Stimulated activated CD8-positive, alpha-beta memory T cell treated with anti-CD3 and anti-CD28 coated beads, Interleukin-15, amount 100 ng/mL, for 48 hours (primary cell): ENCODE measurements at places on chromosomes 5 and 9.

DNA sequence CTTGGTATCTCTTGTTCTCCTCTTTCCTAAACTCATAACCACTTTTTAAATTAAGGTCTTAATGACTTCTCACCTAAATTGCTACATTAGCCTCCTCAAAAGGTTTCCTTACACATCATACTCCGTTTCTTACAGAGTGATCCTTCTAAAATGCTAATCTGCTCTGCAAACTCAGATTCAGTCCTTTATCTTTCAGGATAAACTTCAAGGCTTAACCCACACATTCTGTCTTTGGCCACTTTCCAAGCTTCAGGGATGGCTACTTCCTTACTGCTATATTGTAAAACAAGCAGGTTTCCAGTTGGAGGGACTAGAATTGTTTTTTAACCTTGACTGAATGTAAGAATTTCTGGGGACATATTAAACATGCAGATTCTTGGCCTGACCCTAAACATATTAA, 105.5 kb upstream of the CHD1 start:
- DNase-seq, result no peak

DNA sequence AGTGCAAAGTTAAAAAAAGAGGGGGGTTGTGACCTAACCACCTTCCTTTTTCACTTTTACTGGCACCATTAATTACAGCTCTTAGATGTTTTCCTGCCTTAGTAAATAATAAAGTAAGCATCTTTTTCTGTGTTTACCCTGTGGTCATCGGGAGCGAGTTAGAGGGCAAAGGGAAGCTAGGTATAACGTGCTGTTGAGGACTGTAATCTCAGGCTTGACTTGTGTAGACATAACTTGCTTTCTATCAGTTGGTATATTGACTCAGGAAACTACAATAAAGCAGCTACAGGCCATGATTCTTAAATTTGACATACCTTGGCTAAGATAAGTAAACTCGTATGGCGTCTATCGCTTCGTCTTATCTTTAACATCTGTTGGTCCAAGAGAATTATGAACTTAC, 509.8 kb upstream of the CHD1 start:
- DNase-seq, result no peak

- DNase-seq, result no peak
These were observed 589.2 kb upstream of the KLF4 start for GRCh38 chr9:108078811-108079210.

DNA sequence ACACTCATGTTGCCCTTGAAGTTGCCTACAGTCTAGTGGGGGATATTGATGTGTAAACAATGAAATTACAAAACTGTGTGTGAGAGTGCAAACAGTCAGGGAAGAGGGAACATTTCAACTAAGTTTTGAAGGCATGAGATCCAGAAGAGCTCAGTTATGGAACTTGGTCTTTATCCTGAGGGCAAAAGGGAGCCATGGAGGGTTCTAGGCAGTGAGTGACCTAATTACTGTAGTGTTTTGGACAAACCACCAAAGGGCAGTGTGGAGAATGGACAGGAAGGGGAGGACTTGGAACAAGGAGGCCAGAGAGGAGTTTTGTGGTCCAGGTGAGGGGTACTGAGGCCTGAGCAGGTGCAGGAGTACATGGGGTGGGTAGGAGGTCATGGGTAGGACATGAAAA, 143.7 kb upstream of the SMIM23 start:
- no peak for DNase-seq

DNA sequence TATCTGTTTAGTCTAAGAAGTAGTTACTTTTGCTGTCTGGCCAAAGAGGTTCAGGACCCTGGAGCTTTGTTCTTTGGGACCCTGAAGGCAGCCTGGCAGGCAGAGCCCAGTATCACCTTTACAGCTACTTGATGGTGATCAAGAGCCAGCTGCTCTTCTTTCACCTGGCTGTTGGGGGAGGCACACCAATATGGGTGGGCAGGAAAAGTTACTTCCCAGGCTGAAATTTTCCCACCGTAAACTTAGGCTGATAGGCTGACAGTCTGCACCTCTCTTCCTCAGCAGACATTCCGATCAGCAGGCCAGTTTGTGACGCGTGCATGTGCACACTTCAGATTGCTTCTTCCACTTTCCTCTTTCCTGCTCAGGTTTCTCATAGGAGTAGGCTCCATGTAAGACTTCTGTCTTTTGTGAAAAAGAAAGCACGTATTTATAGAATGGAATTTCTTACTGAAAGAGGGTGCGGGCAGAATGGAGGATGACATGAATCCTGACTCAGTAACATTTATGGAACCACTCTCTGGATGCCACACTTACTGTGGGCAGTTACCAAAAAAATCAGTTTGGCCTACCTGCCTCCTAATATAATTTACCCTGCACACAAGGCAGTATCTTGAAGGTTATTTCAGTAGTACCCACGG, 223.9 kb upstream of the DMRT1 start:
- DNase-seq, result no peak

DNA sequence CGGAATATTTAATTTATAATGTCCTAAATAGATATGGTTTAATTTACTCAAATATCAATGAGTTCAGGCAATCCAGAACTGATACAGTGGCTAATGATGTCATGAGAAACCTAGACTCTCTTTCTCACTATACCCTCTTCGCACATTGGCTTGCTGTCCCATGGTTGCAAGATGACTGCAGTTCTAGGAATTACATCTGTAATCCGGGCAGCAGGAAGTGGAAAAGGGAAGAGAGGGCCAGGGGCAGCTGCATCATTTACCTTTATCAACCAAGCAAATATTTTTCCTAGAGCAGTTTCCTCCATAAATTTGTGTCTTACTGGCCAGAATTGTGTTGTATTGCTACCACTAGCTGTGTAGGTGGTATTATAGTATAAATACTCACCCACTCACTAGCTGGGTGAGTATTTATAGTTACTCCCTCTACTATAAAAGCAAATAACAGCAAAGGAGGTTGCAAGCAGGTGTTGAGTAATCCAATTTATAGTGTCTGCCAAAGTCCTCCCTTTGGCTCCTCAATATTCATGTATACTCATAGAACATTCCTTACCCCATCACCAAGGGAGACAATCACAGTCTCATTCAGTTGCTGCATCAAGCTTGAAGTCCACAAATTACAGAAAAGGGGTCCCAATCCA, 168.8 kb downstream of the DROSHA start:
- no peak for DNase-seq

DNA sequence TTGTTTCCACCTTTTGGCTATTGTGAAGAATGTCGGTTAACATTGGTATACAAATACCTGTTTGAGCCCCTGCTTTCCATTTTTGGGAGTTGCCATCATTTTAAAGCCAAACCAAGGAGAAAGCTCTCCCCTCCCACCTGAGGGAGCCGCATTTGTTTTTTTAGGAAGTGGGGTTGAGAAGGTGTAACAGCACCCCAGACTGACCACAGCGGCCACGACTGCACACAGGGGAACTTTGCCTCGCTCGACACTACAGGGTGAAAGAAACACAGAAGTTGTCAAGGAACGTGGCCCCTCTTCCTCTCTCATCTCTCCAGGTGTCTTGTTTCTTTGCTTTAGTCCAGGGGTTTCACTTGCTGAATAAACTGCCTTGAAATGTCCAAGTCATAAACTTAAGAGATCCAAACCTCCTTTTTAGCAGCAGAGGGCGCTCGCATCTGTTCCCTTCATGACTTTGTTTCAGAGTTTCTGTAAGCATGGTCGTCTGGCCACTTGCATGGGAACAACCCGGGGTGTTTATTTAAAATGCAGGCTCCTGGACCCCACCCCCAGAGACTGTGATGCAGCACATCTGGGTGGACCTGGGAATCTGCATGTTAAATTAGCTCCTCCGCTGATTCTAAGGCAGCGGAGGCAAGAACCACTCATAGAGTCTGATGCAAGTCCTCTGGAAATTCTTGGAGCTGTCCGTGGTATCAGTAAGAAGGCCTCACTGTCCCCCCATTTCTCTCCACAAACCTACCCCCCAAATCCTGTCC, 2.1 kb upstream of the TTLL11 start:
- DNase-seq, result peak; percentile 13

DNA sequence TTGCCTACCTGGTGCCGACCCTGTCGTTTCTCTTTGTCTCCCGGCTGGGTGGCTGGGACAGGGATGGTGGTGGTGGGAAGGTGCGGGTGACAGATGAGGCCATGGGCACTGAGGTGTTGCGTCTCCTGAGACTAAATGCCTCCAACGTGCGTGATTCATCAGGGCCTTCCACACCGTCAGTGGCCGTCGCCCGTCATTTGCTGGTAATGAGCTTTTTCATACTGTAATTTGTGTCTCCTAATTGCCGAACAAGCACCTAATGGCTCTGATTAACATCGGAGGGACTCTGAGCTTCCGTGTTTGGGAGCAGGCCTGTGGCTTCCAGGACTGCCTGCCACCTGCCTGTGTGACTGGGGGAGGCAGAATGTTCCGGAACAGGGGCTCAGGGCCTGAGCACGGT, 35.2 kb downstream of the RXRA start:
- DNase-seq, result no peak

DNA sequence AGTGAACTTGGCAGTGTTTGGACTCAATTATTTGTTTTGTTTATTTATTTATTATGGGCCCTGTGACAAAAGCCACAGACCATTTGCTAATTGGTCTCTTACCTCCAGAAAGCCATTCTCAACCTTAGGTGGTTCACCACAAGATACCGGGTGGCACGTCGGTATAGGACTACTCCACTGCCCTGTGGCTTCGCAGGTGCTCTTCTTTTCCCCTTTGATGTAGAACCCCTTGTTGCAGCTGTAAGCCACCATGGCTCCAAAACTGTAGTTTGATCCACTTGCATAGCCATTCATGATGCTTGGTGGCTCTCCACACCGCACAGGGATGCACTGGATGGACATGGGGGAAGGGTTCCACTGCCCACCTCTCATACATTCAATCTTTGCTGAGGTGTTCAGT, 73.3 kb upstream of the TXNDC8 start:
- DNase-seq, result no peak
